ENCODE measurements at places on chromosomes 3 and 15.

- no peak for DNase-seq
Observed at GRCh38 chr15:39914977-39915376, 5.1 kb downstream of the GPR176 start.

DNA sequence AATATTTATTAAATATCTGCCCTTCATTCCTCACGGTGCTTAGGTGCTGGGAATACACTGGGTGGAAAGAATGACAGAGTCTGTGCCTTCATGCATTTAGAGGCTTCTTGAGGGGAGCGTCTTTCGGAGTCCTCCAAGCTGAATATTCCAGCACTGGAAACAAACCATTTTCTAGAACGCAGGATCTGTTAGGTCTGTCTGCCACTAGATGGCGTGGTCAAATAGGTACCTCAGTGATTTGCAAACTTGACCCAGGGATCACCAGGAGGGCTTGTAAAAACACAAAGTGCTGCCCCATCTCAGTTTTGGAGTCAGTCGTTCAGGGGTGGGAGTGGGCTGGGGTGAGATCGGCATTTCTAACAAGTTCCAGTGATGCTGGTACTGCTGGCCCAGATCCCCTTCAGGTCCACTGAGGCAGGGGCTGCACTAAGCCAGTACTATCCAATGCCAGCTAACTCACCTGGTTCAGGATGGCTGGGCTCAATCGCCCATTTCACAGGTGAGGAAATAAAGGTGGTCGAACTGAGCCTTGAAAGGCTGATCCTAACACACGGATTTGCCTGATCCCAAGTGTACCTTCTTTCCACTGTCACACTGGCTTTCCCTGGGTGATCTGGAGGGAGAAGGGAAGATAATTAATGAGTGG, 14.8 kb downstream of the ARNT2 start:
- no peak for DNase-seq

DNA sequence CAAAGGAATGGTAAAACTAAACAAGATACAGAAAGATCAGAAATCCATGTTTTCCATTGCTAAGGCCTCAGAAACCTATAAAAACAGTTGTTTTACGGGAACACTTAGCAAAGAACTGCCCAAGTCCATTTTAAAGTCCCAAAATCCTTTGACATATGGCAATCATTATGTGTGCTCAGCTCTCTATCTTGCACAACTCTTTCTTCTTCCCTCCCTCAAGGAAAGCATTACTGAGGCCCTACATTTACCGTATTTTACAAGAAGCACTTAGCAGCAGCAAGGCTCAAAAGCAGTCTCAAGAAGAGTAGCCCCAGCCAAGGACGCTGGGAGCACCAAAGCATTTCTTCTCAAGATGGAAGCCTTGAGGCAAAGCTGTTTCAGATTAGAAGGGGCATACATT, 169.6 kb upstream of the LRTM1 start:
- DNase-seq = no peak

DNA sequence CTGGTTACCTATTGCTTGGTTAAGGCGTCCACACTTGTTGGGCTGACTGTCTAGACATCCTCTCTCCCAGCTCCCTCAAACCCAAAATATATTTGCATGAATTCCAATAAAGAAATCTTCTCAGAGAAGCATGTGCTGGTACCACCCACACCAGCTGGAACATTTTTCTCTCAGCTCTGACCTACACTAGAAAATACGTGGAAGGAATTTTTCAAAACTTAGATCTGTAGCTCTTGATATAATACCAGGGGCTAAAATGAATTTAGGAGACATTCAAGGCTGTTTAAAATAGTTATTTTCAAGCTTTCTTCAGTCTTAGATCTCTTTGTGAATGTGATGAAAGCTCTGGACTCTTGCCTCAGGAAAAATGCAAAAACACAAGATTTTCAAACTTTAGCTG, 590.4 kb downstream of the PDCD6IP start:
- DNase-seq = no peak

DNA sequence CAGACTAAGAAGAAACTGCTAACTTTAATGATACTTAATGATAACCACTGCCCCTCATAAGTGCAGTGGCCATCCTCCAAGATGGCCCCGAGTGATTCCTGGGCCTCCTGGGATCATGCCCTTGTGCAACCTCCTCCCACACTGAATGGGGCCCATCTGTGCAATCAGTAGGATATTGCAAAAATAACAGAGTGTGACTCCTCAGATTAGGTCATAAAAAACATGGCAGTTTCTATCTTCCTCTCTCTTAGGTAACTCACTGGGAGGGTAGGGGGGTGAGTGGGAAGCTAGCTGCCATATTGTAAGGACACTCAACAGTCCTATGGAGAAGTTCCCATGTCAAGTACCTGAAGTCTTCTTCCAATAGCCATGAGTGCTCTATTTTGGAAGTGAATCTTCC, 173.0 kb downstream of the SHQ1 start:
- DNase-seq = no peak

- no peak for DNase-seq
Observed at GRCh38 chr3:63029326-63029725, 154.1 kb upstream of the CADPS start.

GRCh38 chr15:79495775-79496174, 63.6 kb downstream of the MINAR1 start:
- no peak for DNase-seq

- DNase-seq = no peak
Observed at GRCh38 chr3:100263583-100263982, 2.8 kb downstream of the TBC1D23 start.

DNA sequence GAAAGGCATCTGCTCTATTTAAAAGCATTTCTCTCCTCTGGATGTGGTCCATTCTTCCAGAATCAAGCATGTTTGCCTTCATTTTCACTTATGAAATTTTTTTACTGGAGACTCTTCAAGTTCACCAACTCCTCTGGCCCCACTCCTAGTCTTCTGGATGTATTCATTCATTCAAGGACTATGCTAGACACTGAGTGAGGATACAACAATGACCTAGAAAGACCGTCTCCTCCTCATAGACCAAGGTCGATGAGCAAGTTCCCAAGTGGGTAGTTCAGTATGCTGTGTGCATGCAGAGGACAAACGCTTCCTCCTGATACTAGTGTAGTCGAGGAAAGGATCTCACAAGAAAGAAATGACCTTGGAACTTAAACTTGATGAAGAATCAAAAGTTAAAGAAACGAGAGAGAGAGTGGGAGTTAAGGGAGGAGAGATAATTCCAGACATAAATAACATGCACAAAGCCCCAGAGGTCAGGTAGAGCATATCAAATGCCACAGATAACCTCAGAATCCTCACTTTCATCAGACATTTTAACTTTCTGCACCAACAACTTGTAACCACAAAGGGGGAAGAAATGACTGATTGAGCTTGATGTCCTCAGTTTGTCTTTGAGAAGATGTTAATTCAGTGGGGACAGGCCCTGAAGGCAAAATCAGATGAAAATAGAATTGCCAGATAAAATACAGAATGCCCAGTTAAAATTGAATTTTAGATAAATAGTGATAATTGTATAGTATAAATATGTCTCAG, 149.4 kb downstream of the IMPG2 start:
- DNase-seq = no peak

- no peak for DNase-seq
Observed at GRCh38 chr15:69718436-69718835, 265.8 kb downstream of the RPLP1 start.

- no peak for DNase-seq
Observed at GRCh38 chr15:25226360-25226759, 212.5 kb downstream of the UBE3A start.

All from non-pigmented ciliary epithelial cell (primary cell).